Cardiac fibroblast (primary cell): ENCODE measurements at places on chromosomes 11 and 22.
A peak's percentile ranks its signal among the peaks of the same experiment; 100 is the strongest.

- no peak for DNase-seq
These were observed 1276.1 kb downstream of the LRRC4C start for GRCh38 chr11:40183073-40184064.

GRCh38 chr11:120160436-120160835, 22.5 kb upstream of the TRIM29 start:
- DNase-seq = no peak

DNA sequence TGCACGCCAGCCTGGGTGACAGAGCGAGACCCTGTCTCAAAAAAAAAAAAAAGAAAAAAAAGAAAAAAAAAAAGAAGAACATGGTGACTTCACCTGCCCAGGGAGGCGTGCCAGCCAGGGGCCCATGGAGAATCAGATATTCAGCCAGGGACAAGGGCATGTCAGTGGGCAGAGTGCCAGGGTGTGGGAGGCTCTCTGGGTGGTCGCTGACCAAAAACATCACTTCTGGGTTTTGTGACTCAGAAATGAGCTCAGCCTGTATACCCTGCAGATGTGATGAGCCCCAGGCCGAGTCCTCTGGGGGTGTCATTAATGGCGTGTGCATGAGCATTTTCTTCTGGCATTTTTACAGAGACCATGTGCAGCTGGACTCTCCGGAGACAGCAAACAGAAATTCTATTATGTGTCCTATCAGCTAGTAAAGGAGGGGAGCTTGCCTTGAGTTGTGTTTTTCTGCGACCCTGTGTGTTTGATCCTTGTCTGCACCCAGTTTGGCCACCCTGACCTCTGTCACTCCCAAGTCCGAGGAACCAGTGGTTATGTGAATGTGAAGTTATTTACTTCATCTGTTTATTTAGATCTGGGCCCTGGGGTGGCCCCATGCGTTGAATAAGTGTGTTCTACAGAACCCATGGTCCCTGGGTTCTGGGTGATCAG, 53.6 kb downstream of the BCR start:
- DNase-seq = peak; percentile 67

GRCh38 chr11:119625206-119625978, 103.6 kb downstream of the NECTIN1 start:
- peak; percentile 42 for DNase-seq

DNA sequence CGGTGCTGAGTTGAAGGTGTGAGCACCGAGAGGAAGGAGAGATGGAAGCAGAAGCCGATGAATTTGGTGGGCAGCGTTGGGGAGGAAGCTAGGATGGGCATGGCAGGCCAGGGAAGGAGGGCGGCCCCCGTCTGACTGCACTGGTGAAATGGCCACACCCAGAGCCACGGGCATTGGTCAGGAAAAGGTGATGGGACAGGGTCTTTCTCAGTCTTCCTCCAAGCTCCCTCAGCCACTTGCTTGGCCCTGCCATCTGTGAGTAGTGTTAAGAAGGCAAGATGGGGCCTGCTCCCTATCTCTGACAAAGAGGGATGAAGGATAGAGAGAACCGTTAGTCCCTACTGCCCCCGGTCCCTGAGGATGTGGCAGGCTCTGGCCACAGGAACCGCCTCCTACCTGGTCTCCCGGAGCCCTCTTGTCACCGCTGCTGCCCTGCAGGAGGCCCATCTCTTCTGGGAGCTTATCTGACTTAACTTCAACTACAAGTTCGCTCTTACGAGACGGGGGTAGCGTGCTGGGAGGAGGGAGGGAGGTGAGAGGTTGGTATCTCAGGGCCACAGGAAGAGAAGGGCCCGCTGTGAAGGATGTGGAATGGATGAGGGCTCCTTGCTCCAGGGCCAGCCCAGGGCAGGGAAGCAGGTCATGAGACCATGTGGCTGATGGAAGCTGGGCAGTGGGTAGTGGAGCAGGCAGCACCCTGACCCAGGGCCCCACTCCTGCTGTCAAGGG, 6.8 kb downstream of the MCAM start:
- DNase-seq = no peak

DNA sequence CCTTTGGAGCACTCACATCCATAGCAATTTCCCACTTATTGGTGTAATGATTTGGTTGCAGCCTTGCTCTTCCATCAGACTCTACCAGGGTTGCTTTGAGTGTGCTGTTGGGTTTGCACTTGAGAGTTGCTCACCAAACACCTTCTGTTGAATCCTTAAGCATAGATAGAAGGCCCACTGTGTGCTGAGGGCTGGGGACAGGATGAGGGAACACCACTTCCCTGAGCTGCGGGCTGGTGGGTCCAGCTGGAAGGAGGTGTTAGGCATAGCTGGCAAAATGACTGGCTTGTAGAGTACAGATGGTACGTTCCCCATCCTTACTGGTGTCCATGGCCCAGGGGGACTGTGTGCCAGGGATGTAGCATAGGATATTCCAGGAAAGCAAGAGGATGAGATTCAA, 3.9 kb downstream of the PRDM11 start:
- no peak for DNase-seq

GRCh38 chr11:128058580-128059208, 528.7 kb downstream of the ETS1 start:
- DNase-seq = no peak

GRCh38 chr11:23112987-23113886, 253.0 kb upstream of the CCDC179 start:
- peak; percentile 66 for DNase-seq

- DNase-seq = no peak
These were observed 85.9 kb upstream of the PPARA start for GRCh38 chr22:46064228-46064965.

- DNase-seq = no peak
These were observed 99.3 kb downstream of the RASSF10 start for GRCh38 chr11:13108416-13108815.

DNA sequence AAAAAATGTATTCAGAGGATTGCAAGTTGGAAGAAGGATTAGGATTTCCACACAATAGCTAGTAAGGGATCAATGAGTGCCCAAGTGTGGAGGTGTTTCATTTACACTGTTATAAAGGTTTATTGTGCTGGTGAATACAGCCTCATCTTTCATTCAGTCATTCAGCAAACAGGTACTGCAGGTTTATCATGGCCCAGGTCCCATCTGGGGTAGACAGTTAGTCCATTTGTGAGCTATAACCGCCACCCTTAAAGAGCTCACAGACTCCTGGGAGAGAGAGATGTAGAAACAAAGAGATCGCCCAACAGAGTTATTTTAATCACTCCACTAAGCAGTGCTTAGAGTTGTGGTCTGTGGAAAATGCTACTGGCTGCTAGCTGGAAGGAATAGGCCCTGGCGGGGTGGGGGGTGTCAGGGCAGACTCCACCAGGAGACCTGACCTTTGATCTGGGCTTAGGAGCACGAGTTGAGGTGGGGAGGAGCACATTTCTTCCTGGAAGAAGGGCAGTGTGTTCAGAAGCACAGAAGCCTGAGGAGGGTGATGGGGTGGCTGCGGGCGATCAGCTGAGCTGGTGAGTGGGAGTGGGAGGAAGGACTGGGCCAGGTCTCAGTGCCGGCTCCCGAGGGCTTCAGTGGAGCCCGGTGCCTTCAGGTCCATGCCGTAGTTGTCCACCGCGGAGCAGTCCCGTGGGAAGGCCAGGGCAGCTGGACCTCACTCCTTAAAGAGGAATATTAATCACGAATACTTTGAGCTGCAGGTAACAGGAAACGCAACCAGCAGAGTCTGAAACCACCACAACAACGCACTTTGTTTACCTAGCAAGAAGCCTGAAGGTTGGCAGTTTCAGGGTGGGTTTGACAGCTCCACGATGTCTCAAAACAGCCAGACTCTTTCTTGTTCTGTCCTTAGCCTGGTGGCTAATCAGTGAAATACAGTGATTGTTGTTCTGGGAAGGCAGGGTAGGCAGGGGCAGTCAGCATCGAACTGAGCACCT, 11.2 kb downstream of the TOM1 start:
- DNase-seq = no peak

DNA sequence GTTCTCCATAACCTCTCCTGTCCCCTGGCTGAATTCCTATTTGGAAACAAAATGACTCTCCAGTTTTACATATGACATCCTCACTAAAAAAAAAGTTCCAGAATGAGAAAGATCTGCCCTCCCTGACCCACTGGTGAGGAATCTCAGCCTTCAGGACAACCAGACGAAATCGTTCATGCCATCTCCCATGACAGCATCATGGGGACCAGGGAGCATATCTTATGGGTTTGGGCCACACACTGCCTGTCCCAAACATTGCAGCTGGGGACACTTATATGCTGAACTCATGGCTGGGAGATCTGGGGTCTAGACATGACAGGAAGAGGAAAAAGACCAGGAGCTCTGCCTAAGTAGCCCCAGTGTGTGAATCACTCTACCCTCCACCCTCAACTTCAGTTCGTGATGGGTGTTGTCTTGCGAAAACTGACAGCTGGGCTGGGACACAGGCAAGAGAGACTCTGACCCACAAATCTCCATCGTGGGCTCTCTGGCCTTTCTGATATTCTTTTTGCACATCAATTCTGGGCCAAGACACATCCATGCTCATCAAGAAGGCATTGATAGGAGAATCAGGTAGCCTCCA, 102.0 kb downstream of the ZNF280B start:
- DNase-seq = no peak

- peak; percentile 71 for DNase-seq
These were observed 20.7 kb downstream of the ELF5 start for GRCh38 chr11:34492806-34493414.

GRCh38 chr22:43867839-43868635, 5.7 kb upstream of the SULT4A1 start:
- DNase-seq = peak; percentile 57

DNA sequence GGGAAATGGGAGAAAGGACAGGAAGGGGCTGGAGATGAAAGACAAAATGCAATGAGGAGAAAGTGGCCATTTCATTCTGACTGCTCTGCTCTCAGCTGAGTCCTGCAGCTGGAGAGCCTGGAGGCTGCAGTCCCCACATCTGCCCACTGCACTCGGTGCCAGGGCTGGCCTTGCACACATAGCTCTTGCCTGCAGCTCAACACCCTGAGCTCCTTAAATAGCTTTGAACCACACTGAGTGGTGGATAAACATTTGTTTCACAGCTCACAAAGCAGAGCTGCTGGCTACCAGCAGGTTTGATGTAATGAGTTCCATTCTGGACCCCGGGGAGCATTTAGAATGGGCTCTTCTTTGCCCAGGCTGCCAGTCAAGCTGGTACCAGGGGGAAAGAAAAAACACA, 426.1 kb upstream of the CADM1 start:
- DNase-seq = no peak

- DNase-seq = no peak
These were observed 1.6 kb upstream of the P2RY2 start for GRCh38 chr11:73216465-73216864.

- DNase-seq = peak; percentile 43
These were observed 3.1 kb upstream of the IGF2 start for GRCh38 chr11:2142300-2142759.

- no peak for DNase-seq
These were observed 3.8 kb downstream of the PRPF19 start for GRCh38 chr11:60902625-60903024.

- DNase-seq = no peak
These were observed 2.7 kb downstream of the LRRC56 start for GRCh38 chr11:539971-540481.

- DNase-seq = no peak
These were observed 38.6 kb downstream of the SBF1 start for GRCh38 chr22:50436015-50436830.

DNA sequence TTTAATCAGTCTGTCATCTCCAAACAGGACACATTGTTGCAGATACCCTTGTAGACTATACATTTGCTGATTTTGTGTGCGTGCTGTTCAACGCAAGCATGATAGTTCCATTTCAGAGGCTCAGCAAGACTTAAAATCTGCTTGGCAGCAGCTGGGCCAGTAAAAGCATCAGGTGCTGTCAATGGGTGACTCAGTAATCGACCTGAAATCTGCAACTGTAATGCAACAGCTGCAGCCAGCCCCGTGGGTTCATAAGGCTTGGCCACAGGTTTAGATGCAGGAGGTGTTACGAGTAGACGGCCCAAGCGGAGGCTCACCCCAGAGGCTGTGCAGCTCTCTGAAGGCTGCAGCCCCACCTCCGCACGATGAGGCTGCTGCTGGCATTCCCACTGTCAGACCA, 84.6 kb downstream of the NTM start:
- DNase-seq = no peak

GRCh38 chr22:44975427-44976262, 34.2 kb downstream of the PHF21B start:
- peak; percentile 83 for DNase-seq

GRCh38 chr11:62535802-62536201, 10.8 kb downstream of the AHNAK start:
- DNase-seq = no peak

DNA sequence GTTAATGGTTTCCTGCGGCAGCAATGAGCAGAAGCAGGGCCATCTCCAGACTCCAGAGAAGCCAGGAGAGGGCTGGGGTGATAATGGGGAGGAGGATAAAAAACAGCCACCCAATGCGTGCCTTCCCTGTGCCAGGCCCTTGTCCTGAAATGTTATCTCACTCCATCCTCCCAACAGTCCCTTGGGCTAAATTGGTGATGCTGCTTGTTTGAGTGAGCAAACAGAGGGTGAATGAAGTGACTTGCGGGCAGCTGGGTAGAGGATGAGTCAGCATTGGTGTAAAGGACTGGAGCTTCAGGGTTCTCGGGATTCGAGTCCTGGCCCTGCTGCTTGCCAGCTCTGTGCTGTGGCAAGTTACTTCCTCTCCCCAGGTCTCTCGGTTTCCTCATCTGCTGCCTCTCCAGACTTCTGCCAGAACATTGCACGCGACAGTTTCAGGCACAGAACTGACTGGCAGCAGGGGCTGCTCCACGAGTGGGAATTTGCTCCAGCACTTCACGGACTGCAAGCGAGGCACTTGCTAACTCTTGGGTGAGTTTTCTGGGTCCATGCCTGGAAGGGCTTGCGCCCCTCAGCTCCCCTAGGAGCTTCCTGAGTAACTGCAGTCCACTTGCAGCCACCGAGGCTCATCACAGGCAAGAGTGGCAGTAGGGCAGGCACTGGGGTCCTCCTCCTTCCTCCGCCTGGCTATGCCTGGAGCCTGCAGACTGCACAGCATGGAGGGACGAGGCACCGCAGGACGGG, at the start of gene P2RY6:
P2RY6 (plus strand) TSS at position 403 of the 744 bp plus-strand sequence. CDS start 24,181 bp downstream, outside the sequence.
- peak; percentile 55 for DNase-seq

DNA sequence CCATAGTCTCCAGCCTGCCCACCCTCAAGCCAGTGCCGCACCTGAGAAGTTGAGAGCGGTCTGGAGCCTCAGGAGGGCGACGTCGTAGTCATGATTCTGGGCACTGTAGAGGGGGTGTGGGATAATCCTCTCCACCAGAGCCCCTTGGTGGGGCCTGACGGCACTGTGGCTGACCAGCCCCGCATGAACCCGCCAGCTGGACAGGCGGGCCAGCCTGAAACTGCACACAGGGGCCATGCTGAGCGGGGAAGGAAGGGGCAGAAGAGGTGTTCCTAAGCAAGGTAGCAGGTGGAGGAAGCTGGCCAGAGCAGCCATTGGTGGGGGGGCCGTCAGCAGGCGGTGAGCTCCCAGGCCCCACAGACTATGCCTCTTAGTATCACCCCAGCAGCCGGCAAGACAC, 13.1 kb downstream of the TMPRSS5 start:
- no peak for DNase-seq

DNA sequence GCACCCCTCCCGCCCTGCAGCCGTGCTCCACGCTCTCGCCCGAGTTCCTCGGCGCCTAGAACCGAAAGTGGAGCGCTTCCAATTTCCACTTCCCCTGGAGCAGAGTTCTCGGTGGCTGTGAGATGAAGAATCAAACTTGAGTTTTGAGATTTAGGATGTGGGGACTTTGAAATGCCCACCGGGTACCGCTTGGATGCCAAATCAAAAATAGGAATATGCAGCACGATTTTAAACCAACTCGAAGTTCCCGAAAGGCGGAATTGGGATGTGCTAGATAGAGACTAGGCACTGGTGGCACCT, 569 bp downstream of the POLA2 start:
- peak; percentile 60 for DNase-seq
